ENCODE measurements at places on chromosomes 12 and 14. TPM values are rescaled to one million over a fixed set of nuclear protein-coding genes. Genes with fewer than 3 reads are reported as not detected.

Gene SUDS3
- total RNA-seq, result 25.4 TPM

Gene ASCL1
- not detected for total RNA-seq

Gene LIN52
- 7.4 TPM for total RNA-seq

DNA sequence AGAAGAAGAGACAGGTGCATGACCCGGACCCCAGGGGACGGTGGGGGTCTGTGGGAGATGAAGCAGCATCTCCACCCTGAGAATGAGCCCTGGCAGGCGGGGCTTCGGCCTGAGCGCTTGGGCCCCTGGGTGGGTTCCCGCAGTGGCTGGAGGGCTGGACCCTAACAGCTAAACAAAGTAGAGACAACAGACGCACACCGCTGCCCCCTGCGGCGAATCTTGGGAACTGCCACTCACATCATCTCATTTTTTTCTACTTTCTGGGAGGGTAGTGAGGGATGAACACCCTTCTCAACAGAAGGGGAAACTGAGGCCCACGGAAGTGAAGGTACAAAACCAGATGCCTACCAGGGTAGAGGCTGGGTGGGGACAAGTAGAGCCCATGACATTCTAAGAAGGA, 104.7 kb downstream of the RFLNA start:
- DNase-seq, result no peak

DNA sequence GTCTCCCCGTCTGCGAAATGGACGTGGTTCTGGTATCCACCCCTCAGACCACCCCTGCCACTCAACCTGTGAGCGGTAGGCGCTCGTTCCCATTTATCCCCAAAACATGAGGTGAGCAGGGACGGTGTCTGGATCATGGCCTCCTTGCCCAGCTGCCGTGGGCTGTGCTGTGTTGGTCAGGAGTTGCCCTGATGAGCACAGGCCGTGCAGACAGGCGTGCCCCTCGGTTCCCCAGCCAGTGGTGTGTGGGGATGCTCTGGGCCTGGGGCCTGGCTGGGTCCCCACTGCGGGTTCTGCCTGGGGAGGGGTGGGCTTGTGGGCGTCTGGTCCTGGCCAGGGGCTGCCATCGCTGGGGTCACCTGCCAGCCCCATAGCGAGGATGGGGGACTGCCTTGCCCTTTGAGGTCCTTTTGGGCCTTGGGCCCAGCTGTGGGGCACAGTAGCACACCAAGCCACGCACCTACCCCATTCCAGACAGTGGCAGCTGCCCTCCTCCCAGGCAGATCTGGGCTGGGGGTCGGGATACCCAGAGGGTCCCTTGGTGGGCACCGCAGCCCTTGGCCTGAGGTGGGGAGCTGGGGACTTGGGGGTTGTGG, 11.3 kb upstream of the PUS1 start:
- no peak for DNase-seq

DNA sequence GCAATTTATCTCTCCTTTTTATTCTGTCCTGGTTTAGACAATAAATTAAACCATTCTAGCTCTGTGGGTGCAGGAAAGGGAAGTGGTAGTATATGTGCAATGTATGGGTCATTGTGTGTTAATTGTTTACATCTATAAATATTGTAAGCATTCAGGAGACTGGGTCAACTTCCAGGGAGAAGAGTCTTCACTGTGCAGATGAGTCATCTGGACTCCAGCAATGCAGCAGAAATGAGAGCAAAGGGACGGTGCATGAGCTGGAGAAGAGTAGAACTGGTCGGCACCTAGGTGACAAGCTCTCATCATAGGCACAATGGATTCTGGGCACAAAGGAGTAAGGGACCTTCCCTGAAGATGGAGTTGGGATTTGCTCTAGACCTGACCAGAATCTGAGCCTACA, 211.1 kb upstream of the DAAM1 start:
- no peak for DNase-seq
